Non-pigmented ciliary epithelial cell (primary cell): ENCODE measurements at places on chromosomes 2 and 18.

- no peak for DNase-seq
These were observed 24.5 kb downstream of the SRBD1 start for GRCh38 chr2:45586600-45586999.

- no peak for DNase-seq
These were observed 617 bp downstream of the FOSL2 start for GRCh38 chr2:28393114-28393836.

DNA sequence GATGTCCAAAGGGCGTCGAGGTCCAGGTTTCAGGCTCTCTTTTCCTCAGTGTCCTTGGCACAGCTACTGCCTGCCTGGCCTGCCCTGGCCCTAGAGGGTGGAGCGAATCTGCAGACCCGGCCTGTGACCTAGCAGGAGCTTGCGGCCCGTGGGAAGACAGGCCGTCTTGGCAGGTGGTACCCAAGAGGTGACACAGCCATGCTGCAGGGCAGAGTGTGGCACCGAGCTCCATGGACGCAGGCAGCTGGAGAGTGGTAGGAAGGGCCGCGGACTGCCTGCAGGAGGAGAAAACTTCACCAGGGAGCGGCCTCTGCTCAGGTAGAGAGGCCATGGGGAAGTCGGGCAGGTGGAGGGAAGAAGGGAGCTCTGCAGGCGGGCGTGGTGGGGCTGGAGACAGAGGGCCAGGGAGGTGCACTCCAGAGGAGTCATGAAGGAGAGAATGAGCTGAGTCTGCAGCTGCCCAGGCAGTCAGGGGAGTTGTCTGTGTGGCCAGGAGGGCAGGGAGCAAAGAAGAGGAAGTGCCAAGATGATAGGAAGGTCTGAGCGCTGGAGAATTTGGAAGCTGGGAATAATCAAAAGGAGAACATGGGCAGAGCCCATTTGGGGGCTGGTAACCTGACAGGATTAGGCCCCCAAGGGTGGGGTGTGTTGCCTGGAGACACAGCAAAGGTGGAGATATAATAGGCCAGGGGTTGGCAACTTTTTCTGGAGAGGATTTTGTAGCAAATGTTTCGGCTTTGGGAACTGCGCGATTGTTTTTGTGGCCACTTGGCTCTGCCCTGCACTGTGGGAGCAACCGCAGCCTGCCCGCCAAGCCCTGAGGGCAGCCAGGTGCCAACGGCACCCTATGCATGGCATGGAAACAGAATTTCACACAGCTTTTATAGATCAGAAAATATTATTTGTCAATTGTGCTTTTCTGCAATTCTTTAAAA lies 154.4 kb upstream of the PXDN start:
- no peak for DNase-seq

DNA sequence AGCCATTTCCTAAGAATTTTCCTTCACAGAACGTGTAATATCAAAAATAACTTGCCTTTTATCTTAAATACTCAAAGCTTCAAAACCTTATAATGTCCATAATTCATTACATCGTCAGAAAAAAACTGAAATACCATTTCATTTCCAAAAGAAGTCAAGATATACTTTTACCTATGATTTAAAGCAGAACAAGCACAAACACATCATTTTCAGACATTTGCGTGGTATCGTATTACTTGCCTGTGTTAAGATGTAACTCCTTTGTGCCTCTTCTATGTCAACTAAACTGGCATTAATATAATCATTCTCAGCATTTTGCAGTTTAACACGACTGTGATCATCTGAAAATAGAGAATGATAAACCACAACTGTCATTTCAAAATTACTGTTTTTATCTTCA lies 47.5 kb downstream of the PTPN2 start:
- DNase-seq = no peak

GRCh38 chr2:25743132-25743830 lies 69.9 kb upstream of the DTNB start:
- DNase-seq = no peak

DNA sequence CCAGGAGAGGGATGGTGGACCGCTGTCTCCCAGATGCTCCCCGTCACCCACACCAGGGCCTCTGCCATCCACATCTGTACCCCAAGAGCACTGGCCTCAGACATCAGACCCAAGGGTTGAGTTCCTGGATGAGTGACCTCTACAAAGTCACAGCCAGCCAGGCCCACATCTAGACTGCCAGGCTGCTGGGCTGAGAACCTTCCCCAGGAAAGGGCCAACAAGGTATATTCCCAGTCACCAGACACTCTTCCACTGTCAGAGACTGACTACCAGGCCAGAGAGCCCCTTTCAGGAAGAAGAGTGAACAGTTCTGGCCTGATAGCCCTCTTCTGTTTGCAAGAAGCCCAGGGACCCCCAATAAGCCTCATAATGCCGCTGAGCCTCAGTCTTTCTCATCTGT lies 44.3 kb downstream of the C1QL2 start:
- no peak for DNase-seq

GRCh38 chr2:3036432-3037125 lies 341.0 kb downstream of the EIPR1 start:
- no peak for DNase-seq

DNA sequence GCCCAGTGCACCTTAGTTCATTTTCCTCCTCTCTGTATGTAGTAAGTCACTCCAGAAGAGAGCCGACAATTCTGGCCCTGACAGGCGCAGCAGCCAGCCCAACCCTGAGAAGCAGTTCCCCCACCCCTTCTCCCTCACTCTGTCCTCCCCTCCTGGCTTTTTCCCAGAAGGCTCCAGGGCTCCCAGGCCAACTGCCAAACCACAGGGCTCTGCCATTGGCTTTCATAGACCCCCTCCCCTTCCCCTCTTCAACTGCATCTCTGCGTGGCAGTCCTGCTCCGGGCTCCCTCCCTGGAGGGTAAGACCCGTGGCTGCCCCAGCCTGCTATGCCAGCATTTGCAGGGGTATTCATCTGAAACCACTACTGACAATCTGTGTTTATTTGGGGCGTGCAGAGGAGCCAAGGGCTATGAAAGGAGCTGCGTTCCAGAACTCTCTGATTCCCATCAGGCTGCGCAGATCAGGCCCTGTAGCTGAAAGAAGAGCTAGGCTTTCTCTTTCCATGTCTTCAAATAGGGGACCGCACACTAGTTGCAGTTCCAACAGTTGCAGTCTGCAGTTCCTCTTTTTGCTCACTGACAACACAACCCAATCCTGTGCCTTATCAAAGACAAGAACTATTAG lies 388.6 kb upstream of the TNP1 start:
- no peak for DNase-seq

DNA sequence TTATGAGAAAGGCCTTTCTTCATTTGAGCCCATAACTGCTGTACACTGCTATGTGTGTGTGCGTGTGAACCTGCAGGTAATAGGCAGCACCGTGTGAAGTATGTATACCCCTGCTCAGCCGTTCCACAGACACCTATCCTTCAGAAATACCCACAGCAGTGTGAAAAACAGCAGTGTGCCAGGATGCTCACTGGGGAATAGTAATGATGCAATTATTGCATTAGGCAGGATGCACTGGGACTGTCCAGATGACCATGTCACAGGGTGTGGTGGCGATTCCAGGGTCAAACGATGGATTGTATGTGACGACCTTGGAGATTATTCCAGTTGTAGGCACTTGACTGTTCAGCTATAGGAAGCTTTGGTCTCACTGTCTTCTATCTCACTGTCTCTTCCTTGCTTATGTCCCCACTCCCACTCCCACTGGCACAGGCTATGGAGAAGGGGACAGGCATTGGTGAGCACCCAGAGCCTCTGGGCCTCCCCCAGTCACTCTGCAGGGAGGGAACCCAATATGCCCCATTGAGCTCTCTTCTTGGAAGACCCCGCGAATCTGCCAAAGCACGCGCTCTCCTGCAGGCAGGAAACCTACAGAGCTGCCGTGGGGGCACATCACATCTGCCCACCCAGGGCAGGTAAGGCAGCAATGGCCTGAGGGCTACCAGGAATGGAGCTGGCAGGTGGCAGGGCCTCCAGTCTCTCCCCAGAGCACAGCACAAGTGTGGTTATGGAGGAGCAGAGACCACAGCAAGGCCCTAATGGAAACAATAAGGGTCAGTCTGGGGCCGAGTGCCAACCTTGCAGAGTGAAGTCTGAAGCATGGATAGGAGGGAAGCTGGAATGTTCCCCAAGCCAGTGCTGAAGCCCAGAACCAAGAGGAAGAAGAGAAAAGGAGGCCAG lies 518.9 kb upstream of the RAB6C start:
- DNase-seq = no peak

DNA sequence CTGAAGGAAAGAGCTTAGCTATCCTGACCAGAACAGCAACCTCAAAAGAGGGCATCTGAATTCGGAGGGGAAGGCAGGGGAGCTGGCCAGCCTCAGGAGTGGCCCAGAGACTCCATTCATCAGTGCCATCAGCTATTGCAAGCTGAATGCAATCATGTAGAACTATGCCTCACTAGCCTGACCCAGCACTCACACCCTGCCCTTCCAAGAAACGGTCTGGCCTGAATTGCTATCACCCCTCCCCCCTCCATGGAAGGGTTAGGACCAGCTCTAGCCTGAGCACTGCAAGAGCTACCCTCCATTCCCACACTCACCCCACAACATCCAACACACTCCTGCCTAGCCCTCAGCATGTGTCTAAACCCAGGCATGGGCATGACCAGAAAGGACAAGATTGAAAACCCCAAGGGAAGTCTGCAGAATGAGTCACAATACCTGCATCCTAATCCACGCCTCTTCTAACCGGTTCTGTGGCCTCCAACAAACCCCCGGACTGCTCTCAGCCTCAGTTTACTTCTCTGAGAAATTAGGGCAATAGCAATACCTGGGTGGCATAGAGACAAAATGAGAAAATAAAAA lies 120.3 kb downstream of the BCL11A start:
- no peak for DNase-seq

- DNase-seq = no peak
These were observed 112.8 kb upstream of the EML6 start for GRCh38 chr2:54610700-54611099.

DNA sequence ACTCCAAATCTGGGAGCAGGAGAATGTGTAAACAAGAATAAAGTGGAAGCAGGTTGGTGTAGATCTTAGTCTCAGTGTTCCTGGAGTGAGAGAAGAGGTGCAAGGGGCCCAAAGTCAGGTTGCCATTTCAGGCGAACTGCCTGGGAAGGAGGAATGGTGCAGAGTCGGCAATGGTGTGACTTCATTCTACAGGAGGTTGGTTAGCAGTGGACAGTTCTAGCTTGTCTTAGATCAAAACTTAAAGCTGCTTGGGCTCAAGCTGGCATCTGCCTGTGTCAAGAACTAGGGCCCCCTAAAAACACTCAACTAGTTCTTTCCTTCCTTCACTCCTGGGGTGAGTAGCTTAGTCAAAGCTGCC lies 3.5 kb downstream of the STK16 start:
- DNase-seq = no peak

DNA sequence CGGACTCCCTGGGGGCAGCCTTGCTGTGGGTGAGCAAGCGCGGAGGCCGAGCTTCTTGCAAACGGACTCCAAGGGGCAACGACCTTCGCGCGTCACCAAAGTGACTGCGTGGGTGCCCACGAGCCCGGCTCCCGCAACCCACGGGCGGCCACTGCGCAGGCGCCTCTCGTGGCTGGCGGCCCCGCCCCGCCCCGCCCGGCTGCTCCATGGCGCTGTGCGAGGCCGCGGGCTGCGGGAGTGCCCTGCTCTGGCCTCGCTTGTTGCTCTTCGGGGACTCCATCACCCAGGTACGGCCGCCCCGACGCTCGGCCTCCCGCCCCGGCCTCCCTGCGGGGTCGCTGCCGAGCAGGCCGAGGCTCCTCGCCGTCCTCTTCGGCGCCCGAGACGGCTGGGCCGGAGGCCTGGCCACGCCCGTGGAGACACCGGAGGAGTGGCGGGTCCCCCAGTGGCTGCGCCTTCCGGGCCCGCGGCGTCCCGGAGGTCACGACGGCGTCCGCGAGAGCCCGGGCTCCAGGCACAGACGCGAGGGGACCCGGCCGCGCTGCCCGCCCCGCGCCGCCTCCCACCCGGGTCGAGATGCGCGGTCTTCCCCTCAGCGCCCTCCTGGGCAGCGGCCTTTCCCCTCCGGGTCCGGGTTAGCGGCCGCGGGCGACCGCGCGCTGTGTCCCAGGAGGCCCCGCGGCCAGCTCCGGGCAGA lies at the start of gene IAH1:
Gene IAH1, plus strand, starts transcription at position 191 of the 697 bp plus-strand sequence. Its CDS starts 16 bp downstream, at position 207.
- no peak for DNase-seq

DNA sequence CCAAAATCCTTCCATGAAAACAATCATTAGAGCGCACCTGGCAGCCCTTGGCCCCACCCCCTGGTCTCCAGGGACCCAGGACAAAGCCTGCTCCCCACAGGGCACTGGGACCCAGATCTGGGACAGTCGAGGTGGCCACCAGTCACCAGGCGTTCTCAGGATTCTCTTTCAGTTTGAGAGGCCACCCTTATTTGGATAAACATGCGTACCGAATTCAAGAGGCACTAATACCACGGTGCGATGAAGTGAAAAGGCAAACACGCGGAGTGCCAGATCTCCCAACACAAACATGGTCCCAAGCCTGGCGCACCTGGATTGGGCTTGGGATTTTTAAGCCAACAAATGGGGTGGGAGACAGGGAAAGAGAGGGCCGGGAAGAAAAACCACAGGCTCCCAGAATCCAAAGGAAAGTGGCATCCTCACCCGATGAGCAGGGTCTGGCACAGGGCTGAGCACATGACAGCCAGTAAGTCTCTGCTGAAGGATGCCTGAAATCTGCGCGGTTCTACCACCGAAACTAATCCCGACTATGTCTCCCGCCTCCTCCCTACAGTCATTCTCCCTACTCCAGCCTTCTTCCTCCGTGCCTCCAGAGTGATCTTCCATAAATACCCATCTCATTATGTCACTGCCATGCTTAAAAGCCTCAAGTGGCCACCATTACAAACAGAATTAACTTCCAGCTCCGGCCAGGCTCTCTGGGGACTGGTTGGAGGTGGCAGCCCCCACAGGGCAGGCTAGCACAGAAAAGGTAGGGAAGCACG lies 60.9 kb upstream of the KLHL29 start:
- DNase-seq = no peak

GRCh38 chr2:177754492-177754873 lies 318.1 kb downstream of the PDE11A start:
- no peak for DNase-seq

DNA sequence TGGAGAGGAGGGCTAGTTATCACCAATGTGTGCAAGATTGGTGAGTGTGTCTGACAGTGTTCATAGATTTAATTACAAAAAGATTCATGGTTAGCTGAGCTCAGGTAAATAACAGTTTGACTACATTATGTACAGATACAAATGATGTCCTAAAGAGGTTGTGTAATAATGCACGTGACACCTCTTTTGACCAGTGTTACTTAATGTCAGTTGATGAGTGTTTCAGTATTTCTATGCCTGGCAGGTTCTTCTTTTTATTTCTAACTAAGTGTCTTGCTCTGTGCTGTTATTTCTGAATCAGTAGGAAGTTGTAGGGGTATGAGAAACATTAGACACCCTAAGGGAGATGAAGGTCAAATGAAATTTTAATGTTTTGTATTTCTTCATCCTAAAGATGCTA lies 7.9 kb upstream of the INHBB start:
- no peak for DNase-seq

- peak; percentile 91 for DNase-seq
These were observed 21.7 kb upstream of the NRP2 start for GRCh38 chr2:205660521-205661124.

DNA sequence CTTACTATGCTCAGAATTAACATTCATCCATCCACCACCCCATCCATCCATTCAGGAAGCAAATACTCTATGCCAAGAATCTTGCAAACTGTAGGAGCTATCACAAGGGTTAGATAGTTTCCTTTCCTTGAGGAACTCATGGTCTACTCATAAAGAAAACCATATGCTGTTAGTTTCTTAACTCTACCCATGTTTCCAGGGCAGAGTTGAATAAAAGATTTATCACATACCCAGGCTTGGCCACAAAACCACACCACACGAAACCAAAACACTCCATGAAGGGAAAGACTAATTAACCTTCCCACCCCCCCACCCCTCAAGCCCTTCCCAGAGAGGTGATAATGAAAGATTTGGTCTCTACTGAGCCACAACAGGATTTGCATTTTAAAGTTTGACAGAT lies 23.7 kb upstream of the MSGN1 start:
- no peak for DNase-seq

GRCh38 chr2:174585146-174585545 lies 12.5 kb downstream of the WIPF1 start:
- no peak for DNase-seq
